RPMI7951 (cell line): ENCODE measurements at places on chromosomes 2 and 18. TPM values are rescaled to one million over a fixed set of nuclear protein-coding genes. Genes with fewer than 3 reads are reported as not detected.

Gene TWIST2
- 94.9 and 102 TPM in 2 replicates for total RNA-seq

Gene C2orf92
- 3.3 and 4.9 TPM in 2 replicates for total RNA-seq

Gene TM4SF20
- not detected in 2 replicates for total RNA-seq

Gene RIT2
- not detected in 2 replicates for total RNA-seq

Gene IER3IP1
- 39.5 and 41.3 TPM in 2 replicates for total RNA-seq

Gene ZNF892
- 2.2 and 3.8 TPM in 2 replicates for total RNA-seq

Gene HAUS1
- 137 and 150 TPM in 2 replicates for total RNA-seq

Gene C2orf80
- total RNA-seq: not detected in 2 replicates

Gene ALPG
- total RNA-seq: not detected in 2 replicates

Gene ZRANB3
- 7.9 and 8.6 TPM in 2 replicates for total RNA-seq

Gene ANKRD62
- total RNA-seq: not detected in 2 replicates

Gene MROH2A
- 0.10 TPM in 1 of 2 replicates, not detected in the other for total RNA-seq

Gene PDCD1
- total RNA-seq: not detected in 2 replicates

Gene PPP4R1
- 54.5 and 61.0 TPM in 2 replicates for total RNA-seq

Gene NR4A2
- 0.59 and 0.96 TPM in 2 replicates for total RNA-seq

Gene CPS1
- total RNA-seq: 46.0 and 49.3 TPM in 2 replicates

Gene INPP5D
- 0.24 and 1.1 TPM in 2 replicates for total RNA-seq

Gene PROC
- total RNA-seq: 0.48 TPM in 1 of 2 replicates, not detected in the other

Gene KLHL30
- not detected in 2 replicates for total RNA-seq

Gene UGT1A10
- 0.29 TPM in 1 of 2 replicates, not detected in the other for total RNA-seq

Gene DES
- 0.20 and 0.60 TPM in 2 replicates for total RNA-seq

Gene ALPP
- total RNA-seq: not detected in 2 replicates

Gene TMEFF2
- total RNA-seq: 0.10 and 0.12 TPM in 2 replicates

Gene ASB18
- total RNA-seq: not detected in 2 replicates
